ENCODE measurements at places on chromosomes 5 and 9.

GRCh38 chr5:112329419-112330090 lies 89.5 kb downstream of the EPB41L4A start:
- DNase-seq, result no peak

DNA sequence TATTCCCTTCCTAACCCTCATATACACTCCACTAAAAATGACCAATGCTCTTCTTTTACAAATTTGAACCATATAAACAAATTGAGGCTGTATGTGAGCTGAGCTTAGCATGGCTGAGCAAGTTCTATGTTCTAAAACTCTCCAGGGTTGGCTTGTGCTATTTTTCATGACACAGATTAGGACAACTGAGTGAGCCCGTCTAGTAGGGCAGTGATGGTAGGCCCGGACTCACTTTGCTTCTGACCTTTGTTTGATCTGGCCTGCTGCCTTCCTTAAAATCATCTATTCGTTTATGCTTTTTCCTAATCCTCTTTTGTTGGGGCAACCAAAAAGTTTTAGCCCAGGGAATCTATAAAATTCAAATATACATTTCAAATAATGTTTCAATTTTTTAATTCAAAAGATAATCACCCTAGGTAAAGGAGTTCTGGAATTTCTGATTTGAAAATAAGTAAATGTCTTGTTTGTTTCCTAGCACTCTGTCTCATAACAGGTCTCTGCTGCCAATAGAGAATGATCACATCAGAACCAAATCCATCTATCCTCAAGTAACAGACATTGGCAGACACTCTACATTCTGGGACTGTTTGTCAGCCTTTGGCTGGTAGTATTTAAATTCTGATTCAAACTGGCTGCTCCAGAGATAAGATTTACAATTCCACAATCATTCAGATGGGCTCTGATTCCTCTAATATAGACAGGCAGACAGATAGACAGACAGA lies 217.0 kb upstream of the TARS1 start:
- no peak for DNase-seq

GRCh38 chr5:14718778-14719177 lies 54.3 kb downstream of the OTULIN start:
- DNase-seq, result no peak

DNA sequence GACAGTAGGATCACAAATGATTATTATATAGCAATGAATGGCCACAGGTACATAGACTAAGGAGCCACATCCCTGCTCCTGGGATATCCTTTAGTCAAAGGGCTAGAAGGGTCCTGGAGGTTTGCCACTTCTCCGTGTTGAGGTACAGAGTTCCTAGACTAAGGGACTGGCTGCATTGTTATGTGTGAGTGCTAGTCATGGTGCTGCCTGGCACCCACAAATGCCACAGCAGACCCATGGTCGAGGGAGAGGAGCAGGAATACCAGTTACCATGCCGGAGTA lies 47.4 kb downstream of the EXOSC2 start:
- no peak for DNase-seq

DNA sequence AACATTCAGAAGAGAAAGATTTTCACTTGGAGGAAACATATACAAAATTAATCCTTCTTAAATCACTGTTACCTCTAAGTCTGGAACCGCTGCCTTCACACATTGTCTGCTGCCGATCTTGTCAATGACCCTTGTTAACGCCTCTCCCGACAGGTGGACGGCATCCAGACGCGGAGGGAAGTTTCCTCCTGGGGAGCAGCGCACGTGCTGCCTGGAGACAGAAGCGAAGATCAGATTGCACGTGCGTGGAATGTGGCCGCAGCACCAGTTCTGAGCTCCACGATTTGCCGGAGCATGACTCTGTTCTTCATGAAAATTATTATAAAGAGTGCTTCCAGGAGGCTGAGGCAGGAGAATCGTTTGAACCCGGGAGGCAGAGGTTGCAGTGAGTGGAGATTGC lies 183.6 kb upstream of the IRX4 start:
- DNase-seq, result no peak

DNA sequence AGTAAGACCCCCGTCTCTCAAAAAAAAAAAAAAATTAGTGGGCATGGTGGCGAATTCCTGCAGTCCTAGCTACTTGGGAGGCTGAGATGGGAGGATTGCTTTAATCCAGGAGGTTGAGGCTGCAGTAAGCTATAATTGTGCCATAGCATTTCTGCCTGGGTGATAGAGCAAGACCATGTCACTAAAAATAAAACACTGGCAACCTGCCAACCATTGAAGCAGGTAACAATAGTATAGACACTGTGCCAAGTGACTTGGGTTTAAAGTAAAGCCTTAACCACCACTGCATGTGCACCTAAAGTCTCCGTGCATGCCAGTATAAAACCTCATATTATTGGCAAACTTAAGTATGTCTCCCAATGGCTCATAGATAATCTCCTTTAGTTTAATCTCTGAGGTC lies 3.4 kb upstream of the APBA1 start:
- DNase-seq, result no peak

- DNase-seq, result peak; percentile 78
Measured at GRCh38 chr9:88388203-88388885, at the start of gene SPIN1. TSS of gene SPIN1 (plus strand) at chr9:88388444. CDS start at chr9:88426540, 38,096 bp downstream.

GRCh38 chr9:70998962-70999361 lies 122.5 kb downstream of the TRPM3 start:
- DNase-seq, result no peak

- no peak for DNase-seq
Measured at GRCh38 chr5:2136728-2137333, 254.1 kb upstream of the IRX4 start.

DNA sequence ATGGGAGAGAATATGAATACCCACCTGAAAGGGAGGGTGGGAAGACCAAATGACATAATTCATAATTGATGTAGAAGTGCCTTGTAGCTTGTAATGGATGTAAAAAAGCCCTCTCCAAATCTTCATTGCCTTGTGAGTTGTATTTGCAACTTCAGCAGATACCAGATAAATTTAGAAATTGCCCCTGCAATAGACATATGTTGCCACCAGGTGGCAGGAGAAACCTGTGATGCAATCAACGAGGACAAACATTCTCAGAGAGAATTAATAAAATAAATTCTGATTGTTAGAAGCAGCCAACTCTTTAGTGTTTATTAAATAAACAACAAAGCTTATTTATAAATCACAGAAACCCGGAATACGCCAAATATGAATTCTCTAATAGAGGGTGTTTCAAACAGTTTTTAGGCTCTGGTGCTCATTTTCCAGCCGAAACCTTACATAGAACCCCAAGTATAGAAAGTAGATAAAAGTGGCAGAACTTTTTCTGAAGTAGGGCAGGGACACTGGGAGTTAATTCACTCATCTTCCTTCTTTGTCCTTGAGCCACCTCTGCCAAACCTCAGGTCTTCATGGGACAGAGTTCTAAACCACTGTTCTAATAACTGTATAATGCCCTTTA lies 147.8 kb downstream of the TMEM38B start:
- DNase-seq, result no peak
